ENCODE measurements at places on chromosomes 16 and 17.

DNA sequence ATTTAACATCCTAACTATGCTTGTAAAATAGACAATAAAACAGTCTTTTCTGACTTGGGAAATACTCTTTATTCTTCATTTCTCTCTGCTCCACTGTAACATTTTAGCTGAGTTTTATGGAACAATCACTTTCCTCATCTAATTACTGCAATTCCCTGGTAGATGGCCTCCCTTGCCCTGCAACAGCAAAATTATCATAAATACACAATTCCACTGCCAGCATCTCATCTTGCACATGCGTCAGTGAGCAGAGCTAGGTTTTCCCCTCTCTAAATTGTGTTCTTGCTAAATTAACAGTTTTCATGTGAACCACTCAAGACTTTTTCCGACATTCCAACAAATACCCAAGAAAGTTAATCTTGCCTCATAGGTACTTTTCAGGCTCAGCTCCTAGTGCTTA is 920.9 kb upstream of the GOT2 start:
- no peak for DNase-seq

DNA sequence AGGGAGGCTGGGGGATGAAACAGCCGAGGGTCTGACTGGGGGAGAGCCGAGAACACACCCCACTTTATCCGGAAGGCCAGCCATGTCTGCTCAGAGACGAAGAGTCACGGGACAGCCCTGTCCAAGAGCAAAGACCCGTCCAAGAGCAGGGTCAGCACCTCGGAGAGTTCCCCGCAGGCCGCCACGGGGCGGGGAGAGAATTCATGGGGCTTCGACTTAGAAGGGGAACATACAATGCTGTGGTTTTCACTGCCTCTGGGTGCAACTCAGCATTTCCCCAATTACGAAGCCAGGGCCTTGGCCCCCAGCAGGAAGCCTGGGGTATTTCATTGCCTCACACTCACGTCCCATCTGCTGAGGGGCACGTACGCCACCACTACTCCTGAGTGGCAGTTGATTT is 59.3 kb downstream of the JPH3 start:
- peak; percentile 21 for DNase-seq

DNA sequence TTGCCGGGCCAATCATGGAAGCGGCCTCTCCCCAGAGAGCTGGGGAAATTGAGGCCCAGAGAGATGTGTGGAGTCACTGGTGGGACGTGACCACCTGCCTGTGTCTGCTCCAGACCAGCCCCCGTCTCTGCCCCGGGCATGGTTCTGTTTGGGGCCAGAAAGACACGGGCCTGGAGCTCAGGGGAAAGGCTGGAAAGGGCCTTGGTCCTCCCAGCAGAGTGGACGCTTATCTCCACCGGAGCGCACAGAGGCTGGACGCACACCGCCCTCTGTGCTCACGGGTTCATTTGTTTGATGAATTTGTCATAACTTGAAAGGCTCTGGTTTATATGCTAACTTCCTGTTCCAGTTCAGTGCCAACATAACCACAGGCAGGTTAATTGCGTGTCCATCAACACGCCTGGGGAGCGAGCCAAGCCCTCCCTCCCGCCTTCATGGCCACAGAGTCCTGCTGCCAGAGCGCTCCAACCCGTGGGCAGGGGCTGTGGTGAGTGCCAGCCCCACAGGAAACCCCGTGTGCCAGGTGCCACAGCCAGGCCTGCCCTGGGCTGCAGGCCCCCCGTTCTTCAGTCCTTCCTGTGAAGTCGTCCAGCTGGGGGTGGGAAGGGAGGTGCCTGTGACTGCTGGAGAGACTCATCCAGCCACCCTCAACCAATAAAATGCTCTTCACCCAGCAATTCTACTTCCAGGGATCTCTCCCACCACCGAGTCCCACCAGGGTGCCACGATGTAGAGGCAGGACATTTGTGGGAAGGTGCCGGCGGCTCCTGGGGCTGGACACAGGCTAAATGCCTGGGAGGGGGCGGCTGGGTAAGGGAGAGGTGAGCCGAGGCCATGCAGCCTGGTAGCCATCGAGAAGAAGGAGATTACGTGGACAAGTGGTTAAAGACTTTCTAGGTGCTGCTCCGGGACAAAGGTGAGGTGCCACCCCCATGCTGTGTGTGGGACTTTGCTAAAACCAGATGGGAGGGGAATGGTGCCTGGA is 29.4 kb upstream of the BAHCC1 start:
- DNase-seq, result no peak

- DNase-seq, result no peak
Measured at GRCh38 chr17:6241996-6242395, 171.8 kb downstream of the WSCD1 start.

DNA sequence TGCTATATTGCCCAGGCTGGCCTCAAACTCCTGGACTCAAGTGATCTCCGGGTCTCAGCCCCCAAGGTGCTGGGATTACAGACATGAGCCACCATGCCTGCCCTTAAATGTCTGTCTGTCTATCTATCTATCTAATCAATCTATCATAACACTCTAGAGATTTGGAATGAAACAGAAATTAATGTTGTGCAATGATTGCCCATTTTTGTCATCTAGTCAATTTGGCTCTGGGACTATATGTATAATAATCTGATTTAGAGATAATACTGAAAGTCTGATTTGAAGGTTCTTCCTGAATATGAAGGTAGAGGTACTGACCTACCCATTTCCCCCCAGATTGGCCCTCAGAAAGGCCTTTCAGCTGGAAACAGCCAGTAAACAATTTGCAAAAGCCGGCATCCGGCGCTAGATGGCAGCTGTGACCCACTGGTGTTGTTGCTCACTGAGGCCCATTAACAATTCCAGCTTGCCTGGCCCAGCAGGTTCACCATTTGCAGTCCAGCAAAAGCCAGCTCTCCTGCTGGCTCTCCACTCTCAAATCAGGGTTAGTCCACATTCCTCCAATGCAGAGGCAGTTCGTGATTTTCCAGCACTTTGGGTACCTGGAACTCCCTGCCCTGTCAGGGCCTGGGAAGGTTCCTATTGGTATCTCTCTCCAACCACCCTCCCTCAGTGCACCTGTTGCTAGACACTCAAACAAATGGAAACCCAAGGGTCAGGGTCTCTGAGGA is 22.9 kb upstream of the C16orf87 start:
- peak; percentile 79 for DNase-seq

- DNase-seq, result no peak
Measured at GRCh38 chr17:72422204-72422504, 301.3 kb downstream of the SOX9 start.

GRCh38 chr17:71378741-71379140 is 742.1 kb upstream of the SOX9 start:
- DNase-seq, result no peak

- DNase-seq, result no peak
Measured at GRCh38 chr16:19599968-19600716, 44.6 kb downstream of the VPS35L start.

- DNase-seq, result no peak
Measured at GRCh38 chr16:88342491-88342890, 40.3 kb upstream of the ZNF469 start.

GRCh38 chr17:36468903-36469635 is 17.4 kb upstream of the ZNHIT3 start:
- DNase-seq, result no peak

DNA sequence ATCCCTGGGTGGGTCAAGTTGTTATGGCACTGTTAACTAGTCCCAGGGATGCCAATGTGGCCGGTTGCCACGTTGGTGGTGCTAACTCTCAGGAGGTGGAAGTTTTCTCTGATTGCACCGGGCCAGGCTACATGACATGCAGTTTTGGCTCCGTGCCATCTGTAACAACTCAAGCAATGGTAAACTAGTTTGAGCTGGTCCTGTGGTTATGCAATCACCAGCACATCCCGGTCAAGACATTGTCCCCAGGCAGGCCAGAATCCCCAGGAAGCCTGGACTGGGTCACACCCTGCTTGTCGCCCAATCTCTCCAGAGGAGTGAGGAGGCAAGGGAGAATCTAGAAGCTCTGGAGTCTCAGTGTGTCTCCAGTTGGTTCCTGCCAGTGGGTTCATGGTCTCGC is 10.1 kb upstream of the CCL17 start:
- DNase-seq, result no peak

DNA sequence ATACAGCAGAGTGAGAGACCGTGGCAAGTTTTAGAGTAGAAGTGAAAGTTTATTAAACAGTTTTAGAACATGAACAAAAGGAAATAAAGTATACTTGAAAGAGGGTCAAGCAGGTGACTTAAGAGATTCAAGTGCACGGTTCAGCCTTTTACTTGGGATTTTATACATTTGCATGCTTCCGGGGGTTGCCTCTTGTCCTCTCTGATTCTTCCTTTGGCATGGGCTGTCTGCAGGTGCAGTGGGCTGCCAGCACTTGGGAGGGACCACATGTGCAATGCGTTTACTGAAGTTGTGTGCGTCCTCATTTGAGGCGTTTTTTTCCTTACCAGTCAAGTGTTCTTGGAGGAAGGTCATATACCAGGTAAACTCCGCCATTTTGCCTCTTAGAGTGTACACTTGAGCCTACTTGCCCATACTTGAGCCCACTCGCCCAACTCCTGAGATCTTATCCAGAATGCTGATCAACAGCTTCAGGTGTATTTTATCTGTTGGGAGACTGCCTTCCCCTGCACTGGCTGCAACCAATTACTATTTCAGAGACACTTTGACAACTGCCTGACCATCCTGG is 195.2 kb downstream of the IRX5 start:
- no peak for DNase-seq

DNA sequence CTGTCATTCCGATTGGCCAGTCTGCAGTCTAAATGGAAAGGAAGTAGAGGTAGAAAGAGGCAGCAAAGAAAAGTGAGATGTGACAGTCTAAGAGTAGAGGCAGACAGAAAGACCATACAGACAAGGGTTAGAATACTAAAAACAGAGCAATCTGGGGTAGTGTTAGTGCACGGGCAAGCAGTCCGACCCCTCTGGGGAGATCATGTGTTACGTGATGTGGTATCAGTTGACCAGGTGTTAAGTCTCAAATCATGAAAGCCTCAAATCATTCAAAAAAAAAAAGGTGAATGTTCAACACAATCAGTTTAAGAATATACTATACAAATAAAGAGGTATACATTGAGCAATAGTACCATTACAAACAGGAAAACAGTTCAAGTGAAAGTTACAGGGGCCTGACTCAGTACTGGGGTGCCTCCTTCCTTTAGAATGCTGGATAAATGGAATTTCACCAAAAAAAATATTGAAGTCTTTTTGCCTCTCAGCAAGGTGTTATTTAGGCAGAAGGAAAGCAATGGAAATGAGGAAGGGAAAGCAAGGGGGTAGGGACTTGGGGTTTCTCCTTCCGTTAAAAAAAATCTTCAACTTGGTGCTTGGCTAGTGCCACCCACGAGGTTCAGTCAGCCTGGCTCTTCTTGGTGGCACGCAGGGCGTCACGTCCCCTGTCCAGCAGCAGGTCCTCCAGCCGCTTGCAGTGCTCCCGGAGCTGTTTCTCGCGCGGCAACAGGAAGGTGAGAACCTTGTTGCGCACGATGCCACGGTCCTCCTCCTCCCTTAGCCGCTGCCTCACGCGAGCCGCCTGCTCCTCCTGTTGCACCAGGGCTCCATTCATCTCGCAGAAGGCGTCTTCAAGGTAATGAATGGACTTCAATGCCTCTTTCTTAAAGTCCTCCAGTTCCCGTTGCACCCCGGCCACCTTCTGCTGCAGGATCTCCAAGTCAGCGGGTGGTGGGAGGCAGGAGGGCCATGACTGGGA is 616 bp downstream of the CCDC182 start:
- DNase-seq, result no peak

GRCh38 chr17:77493901-77494663 is 353.3 kb downstream of the SEC14L1 start:
- no peak for DNase-seq

DNA sequence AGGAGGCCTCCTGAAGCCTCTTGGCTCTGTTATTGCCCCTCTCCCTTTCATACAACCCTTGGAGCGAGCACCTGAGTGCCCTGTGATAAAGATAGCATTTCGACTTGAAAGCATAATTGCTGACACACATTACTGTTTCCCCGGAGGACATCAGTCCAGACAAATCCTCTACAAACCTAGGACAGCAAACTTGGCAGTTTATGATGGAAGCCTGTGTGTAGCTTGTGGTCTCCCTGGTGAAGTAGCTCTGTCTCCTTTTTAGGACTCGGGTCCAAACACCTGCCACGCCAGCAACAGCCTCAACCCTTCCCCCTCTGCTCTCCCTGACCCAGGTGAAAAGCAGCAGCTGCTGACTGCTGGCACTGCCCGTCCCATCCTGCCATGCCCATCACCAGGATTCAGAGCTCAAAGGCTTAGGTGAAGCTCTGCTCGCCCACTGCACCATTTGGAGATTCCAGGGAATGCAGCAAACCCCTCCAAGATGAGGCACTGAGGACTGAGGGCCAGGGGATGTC is 55.9 kb downstream of the IRX6 start:
- no peak for DNase-seq

DNA sequence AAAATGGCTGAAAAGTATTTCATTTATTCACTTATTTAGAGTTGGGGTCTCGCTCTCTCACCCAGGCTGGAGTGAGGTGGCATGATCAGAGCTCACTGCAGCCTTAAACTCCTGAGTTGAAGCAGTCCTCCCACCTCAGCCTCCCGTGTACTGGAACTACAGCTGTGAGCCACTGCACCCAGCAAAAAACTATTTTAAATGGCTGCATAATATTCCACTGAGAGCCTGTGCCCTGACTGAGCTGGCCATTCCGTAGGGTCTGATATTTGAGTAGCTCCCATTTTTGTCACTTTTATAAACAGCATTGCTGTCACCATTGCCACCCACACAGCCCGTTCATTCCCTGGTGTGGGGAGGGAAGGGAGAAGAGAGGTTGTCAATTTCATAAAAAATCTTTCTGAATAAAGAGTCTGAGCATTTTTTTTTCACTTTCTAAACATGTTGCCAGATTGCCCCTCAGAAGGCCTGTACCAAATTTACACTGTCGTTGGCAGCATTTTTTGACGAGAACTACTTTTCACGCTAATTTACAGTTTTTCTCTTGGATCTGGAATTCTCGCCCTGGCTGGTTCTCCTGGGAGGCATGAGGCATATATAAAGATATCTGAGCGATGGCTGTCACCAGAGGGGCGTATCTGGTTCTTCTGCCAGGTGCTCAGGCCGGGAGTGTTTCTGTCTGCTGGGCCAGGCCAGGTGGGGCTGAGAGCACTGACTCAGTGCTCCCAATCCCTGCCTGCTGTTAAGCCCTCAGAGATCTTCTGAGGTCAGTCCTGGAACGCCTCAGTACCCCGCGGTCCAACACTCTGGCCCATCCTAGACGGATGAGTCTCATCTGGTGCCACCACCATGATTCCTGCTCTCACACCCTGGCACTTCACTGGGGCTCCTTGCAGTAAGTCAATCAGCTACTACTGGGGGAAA is 7.2 kb upstream of the KIFC3 start:
- DNase-seq, result no peak

DNA sequence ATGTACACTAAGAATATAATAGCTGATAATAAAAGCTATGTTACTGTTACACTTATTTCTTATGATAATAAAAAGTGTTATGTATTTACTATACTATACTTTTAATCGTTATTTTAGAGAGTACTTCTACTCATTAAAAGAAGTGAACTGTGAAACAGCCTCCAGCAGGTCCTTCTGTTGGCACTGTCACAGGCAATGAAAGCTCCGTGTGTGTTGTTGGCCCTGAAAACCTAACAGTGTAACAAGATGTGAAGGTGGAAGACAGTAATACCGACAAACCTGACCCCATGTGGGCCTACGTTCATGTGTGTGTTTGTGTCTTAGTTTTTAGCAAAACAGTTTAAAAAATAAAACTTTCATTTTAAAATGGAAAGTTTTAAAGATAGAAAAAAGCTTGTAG is 91.8 kb downstream of the STH start:
- DNase-seq, result no peak

GRCh38 chr16:77794586-77794985 is 6.2 kb downstream of the VAT1L start:
- no peak for DNase-seq

- peak; percentile 64 for DNase-seq
Measured at GRCh38 chr16:19898924-19899604, 14.4 kb upstream of the GPRC5B start.

GRCh38 chr17:61238455-61238933 is 161.1 kb upstream of the TBX2 start:
- DNase-seq, result no peak

All from A673 (cell line).